AG09319 (cell line): ENCODE measurements at places on chromosomes 5 and 9.

DNA sequence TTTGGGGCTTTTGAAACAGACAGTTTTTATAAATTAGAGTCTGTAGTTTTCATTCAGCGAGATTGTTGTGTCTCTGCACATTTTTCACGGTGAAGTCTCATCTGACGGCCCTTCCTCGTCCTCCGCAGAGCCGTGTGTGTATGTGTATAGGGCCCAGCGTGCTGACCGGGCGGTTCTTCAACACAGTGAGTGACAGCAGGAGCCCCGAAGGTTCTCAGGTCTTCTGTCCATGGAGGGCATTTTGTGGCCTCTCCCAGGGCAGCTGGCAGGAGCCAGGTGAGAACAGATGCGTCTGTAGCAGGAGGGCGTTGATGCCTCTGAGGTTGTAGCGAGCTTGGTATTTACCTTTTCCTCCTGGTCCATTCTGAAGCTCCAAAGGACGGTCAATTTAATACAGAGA, 116.0 kb upstream of the LPCAT1 start:
- DNase-seq: no peak

- no peak for DNase-seq
These were observed 145.9 kb upstream of the FST start for GRCh38 chr5:53334431-53334941.

GRCh38 chr5:133990396-133990795, 14.4 kb downstream of the VDAC1 start:
- no peak for DNase-seq

DNA sequence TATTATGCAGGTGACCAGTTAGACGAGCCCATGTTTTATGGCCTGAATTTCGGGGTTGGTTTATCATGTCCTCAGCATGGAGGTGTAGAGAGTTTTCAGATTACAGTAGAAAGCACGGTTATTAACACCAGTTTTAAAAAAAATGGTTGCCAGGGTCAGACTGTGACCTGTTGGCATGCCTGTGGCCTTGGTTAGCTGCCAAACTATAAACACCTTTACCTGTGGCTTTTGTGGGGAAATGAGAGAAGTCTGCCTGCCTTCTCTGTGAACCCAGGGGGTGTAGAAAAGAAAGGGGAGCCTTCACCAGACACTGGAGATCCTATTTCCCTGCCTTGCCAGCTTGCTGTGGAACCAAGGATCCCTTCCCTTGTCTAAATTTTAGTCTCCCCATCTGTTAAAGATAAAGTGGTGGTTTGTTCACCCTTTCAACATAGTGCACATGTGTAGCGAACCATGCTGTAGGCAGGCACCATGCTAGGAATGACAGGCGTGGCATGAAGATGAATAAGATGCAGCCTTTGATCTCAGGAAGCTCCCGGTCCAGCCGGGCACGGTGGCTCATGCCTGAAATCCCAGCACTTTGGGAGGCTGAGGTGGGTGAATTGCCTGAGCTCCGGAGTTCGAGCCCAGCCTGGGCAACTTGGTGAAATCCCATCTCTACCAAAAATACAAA, 6.1 kb upstream of the PHF19 start:
- DNase-seq: no peak

GRCh38 chr9:116791326-116791725, 104.2 kb downstream of the TRIM32 start:
- no peak for DNase-seq

DNA sequence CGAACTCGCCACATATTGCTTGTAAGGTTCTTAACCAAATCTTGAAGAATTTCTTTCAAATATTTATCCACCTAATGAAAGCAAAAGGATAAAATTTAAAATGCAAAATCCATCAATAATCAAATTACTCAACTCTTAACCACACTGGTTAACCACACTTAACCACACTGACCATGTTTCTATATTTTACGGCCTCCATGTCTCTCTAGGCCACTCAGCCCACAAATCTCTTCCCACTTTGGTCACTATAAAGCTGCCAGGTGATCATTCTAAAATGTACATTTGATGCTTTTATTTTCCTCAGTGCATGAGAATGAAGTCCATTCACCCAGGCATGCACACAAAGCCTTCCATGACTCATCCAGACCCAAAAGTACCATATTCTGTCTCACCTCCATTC, 56.4 kb upstream of the OR2K2 start:
- DNase-seq: no peak

GRCh38 chr5:118578093-118578492, 410.3 kb downstream of the DTWD2 start:
- DNase-seq: no peak

- peak; percentile 56 for DNase-seq
These were observed 23.5 kb upstream of the ALDOB start for GRCh38 chr9:101458963-101459631.

DNA sequence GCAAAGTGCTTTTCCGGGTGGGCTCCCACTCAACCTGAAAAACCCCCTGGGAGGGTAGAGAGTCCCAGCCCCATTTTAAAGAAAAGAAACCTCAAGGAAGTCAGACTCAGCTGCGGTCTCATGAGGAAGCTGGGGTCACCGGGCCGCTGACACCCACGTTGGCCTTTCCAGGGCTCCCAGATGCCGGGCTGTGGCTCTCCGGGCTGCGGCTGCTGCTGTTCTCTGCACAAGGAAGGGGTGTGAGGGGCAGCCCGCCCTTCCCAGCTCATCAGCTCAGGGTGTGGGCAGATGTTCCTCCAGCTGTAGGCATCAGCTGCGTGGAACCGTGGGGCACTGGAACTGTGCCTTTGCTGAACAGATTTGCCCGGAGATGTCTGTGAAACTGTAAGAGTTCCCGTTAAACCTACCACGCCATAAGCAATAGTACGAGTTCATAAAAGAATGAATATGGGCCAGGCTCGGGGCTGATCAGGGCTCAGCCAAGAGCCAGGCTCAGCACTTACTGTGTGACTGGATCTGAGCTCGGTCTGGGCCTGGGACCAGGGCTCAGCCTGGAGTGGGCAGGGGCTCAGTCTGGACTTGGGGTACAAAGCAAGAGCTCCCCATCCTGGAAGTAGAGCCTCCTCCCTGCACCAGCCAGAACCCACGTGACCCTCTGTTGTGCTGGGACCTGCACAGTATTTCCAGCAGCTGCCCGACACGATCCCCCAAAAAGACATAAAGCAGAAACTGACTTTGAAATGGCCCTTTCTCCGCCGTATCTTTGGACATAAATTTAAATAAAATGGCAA, 130.2 kb upstream of the PPP1R26 start:
- DNase-seq: no peak

GRCh38 chr5:62259699-62260250, 46.2 kb upstream of the KIF2A start:
- DNase-seq: no peak

DNA sequence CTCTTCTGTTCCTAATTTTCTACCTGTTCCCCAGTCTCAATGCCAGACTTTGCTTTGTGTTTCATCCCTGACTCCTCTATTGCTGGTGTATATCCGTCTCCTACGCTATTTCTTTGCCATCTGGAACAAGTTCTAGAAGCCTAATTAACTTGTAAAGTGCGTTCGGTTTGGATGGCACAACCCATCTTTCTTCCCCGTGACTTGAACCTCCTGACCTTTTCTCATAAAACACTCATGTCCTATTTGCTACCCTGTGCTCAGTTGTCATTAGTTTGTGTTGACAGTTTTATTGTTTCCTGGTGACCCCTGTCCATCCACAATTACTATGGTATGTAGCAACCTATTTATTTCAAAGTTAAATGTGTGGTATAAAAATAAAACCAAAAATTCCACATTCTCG, 323.5 kb downstream of the TLE4 start:
- DNase-seq: no peak

- no peak for DNase-seq
These were observed 87.5 kb downstream of the ERBIN start for GRCh38 chr5:66013906-66014305.

- no peak for DNase-seq
These were observed 143.2 kb upstream of the ANKH start for GRCh38 chr5:15014809-15015208.

- DNase-seq: no peak
These were observed 933.6 kb downstream of the CDH12 start for GRCh38 chr5:21919414-21920022.

DNA sequence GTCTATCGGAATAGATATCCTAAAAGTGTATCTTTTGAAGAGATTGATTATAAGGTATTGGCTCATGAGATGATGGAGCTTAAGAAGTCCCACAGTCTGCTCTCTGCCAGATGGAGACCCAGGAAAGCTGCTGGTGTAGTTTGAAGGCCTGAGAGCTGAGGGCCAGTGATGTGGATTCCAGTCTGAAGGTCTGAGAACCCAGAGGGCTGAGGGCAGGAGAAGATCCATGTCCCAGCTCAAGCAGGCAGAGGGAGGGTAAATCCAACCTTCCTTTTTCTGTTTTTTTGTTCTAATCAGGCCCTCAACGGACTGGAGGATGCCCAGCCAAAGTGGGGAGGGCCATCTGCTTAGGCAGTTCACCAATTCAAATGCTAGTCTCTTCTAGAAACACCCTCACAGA, 11.0 kb upstream of the ABL1 start:
- no peak for DNase-seq

DNA sequence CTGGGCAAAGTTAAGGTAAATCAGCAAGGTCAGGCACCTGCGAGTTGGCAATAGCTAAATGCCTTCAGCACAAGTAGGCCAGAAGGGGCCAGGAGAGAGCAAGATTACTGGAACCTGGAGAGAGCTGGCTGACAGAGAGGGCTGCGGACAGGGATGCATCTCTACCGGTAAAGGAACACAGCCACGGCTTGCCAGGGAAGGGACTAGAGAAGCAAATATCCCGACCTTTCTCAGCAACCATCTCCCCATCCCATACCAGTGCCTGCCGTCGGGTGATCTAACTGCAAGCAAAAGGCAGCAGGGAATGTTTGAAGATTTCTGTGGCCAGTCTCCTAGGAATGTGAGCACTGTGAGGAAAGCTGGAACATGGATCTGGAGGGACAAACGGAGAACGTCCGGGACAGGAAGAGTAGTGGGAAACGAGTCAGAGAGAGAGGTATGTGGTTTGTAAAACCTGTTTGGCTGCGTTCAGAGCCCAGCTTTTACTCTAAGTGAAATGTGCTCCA, 15.9 kb upstream of the ABLIM3 start:
- DNase-seq: no peak

DNA sequence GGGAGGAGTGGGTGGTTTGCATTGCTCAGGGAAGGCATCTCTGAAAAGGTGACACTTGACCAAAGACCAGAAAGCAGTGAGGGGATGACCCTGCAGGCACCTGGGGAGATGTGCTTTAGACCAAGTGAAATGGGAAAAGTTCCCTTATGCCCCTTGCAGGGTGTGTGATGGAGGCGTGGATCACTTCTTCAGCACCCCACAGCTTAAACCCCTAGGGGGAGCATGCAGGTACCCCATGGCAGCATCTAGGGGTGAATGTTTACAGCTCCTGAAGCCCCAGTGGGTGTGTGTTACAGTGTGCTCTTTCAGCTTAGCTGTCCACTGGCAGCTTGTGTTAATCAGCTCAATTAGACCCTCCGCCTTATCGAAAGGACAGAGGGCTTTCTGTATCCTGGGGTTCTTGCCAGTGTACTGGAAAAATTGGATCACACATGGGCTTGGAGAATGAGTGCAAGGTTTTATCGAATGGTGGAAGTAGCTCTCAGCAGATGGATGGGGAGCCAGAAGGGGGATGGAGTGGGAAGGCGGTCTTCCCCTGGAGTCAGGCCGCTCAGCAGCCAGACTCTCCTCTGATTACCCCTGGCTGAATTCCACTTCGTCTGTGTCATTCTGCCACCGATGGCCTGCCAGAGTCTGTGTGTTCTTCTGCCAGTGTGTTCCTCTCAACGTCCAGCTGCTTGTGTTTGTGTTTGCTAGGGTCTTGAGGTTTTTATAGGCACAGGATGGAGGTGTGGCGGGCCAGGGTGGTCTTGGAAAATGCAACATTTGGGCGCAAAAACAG, 6.3 kb downstream of the BHMT2 start:
- no peak for DNase-seq

DNA sequence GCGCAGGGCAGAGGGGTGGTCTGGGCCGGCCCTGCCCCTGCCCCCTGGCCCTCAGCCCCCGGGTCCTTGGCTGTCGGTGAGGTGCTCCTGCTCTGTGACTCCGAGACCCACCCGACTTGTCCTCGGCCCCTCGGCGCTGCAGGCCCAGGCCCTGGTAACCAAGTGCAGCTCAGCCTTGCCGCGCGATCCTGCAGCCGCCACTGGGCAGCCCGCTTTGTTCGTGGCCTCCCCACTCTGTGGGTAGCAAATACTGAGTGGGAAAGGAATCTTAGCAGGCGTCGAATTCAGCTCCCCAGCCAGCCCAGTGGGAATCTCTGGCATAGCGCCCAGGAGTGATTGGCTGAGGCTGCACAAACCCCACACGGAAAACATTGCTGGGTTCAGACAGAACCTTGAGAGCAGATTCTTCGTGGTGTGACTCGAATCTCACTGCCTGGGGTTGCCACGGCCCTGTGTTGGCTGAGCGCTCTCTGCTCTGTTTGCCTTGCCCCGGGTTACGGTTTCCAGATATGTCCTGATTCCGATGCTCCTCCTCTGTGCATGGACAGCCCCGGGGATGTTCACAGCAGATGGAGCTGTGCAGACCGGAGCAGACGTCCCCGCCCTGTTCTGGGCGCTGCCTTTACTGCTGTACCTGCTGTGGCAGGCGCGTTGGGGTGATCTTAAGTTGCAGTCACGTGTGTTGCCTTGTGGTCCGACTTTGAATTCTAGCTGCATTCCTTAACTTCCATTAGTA, 13.4 kb upstream of the EXOC3 start:
- DNase-seq: peak; percentile 70

DNA sequence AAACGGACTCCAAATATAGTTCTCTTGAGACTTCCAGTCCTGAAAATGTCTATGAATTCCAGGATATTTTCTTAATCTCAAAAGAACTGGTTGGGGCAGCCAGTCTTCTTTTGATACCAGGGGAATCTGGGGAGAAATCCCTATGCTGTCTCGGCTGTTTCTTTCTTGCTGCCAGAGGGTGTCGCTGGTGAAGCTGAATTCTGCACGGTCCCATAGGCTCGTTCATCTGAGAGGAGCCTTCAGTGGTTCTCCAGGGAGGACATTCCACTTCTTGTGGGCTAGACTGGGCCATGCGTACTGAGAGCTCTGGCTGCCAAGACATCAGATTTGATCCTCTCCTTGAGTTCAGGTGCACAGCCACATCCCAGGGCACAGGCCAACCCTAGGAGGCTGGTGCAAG, 155.0 kb upstream of the CLINT1 start:
- no peak for DNase-seq

DNA sequence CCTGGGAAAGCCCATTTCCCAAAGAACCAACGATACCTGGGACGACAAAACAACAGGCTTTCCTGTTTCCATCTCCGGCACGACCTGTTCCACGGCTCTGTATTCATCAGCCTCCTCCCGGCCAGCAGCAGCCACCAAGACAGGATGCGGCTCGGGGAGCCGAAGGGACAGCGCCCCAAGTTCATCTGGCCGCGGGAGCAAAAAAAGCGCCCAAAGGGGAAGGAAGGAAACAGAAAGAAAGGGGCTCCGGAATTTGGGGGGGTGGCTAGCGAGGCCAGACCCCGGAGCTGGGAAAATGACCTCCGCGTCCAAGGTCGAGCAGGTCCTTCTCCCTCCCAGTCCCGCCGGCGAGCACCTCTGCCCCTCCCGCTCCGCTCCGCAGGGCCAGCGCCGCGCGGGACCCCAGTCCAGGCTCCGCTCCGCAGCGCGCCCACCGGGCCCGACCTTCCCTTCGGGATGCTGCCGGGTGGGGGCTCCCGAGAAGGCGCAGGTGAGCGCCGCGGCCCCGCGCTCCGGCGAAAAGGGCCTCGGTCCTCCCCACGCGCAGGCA, 608 bp downstream of the ELOVL7 start:
- no peak for DNase-seq
